ENCODE measurements at places on chromosomes 11 and 22.
A peak's percentile ranks its signal among the peaks of the same experiment; 100 is the strongest.

- DNase-seq = no peak
Observed at GRCh38 chr11:61183645-61184044, 19.7 kb upstream of the PGA3 start.

- DNase-seq = no peak
Observed at GRCh38 chr11:43747130-43747802, 66.7 kb downstream of the HSD17B12 start.

GRCh38 chr22:27992294-27993165 lies 73.5 kb upstream of the PITPNB start:
- no peak for DNase-seq

DNA sequence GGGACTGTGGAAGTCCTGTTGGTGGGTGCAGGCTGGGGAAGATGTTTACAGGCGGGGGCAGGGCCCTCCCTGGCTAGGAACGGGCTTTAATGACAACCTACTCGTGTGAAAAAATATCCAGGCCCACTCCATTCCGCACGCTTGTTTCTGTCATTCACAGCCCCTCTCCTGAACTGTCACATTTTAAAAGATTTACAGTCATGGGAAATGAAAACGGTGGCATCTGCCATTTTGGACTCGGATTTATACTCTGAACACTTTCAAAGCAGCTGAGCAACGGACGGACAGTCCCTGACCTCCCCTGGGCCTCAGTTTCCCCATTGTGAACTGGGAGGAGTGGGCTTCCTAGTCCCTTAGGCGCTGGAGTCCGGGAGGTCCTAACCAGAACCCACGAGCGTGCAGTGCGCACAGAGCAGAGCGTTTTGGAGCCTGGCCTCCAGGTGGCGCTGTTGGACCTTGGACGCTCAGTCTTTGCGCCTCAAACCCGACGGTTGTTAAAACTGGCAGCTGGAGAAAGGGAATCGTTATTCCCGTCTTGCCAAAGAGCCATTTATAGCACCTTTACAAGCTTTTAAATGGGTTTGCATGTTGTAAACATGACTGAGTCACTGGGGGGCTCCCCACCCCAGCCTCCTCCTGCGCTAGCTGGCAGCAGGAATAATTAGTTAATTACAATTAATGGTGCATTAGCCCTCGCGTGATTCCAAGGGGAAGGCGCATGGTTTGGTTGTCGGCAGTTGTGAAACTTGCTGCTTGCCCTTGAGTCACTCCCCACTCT lies 75.3 kb downstream of the FBLN1 start:
- peak; percentile 32 for DNase-seq

- no peak for DNase-seq
Observed at GRCh38 chr22:37971475-37972434, 12.6 kb downstream of the SOX10 start.

DNA sequence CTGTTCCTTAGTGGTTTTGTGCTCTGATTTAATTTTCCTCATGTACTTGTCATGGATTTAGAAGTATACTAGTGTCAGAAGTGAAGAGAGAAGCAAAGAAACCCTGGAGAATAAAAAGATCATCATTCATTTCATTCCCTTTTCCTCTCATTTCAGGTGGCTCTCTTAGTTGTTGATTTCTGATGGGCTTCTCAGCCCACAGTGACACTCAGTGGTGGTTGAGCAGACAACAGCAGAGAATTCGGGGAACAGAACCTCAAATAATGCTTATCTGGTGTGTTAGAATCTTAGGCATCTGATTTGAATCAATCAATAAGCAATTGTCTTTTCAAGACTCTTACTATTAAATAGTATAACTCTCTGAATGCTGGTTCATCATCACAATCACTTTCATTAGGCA lies 1289.4 kb downstream of the FAM181B start:
- DNase-seq = no peak

GRCh38 chr11:34224434-34224966 lies 119.1 kb downstream of the NAT10 start:
- no peak for DNase-seq

DNA sequence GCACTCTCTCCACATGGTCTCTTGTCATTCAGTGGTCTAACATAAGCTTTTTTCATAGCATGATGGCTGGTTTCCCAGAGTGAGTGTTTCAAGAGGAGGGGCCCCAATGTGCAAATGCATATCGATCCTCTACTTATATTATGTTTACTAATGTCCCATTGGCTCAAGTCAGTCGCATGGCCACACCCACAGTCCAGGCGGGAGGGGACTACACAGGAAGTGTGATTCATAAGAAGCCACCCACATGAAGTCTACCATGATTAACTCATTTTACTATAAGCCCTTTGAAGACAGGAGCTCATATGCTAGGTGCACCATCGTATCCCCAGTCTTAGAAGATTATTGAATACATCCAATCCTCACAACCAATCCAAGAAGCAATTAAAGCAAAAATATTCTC lies 89.5 kb upstream of the ISX start:
- no peak for DNase-seq

DNA sequence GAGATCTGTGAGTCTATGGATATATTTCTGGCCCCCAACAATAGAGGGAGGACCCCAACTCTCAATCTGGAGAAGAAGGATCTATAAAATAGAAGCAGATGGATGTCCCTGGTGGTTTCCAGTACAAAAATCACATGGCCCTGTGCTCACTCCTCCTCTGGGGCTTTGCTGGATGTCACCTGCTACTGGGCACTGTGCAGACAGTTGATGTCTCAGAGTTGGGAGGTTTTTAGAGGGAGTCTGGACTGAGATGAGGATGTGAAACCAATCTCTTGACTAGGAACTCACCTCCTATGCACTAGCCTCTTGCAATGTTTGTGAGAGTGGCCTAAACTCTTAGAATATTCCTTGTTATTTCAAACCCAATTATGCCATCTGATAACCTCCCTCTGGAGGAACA lies 107.2 kb downstream of the SCN3B start:
- no peak for DNase-seq

DNA sequence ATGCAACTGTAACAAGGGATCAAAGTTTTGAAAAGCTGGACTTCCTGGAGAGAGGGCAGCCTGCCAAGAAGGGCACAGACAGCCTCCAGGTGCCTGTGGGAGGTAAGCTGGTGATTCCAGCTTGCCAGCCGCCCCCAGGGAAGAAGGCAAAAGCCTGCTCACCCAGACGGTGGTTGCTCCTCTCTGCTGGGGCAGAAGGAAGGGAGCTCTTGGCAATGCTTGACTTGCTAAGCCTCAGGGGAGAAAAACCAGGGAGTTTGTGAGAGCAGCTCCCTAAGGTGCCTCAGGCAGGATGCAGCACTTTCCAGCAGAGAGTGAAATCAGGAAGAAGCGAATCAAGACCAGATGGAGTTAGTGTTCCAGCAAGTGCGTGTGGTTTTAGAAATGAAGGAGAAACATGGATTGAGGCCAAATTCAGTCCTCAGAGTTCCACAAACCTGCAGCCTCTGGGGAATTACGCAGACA lies 553.6 kb downstream of the BUD13 start:
- no peak for DNase-seq

- DNase-seq = no peak
Observed at GRCh38 chr11:66465373-66466224, 1.1 kb upstream of the PELI3 start.

DNA sequence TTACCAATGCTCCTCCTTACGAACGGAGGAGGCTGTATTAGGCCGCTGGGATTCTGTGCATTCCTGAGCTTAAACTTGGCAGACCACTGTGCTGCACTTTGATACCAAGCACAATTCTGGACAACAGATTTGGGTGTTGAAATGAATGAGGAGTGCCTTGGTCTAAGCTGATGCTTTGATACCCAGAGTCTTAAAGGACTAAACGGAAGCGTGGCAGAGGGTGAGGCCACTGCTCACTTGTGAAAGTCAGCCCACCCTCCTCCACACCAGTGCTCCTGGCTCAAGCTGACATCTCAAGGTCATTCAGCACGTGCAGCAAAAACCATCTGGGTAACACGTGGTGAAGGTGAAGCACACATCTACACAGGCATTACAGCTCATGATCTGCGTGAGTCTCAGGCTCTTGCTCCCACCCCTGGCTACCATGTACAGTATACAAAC lies 85.9 kb downstream of the MICAL3 start:
- no peak for DNase-seq

GRCh38 chr22:35330258-35330861 lies 30.7 kb downstream of the TOM1 start:
- DNase-seq = no peak

- DNase-seq = no peak
Observed at GRCh38 chr11:2709429-2709828, 9.6 kb upstream of the KCNQ1OT1 start.

GRCh38 chr11:33944693-33945424 lies 53.0 kb upstream of the LMO2 start:
- DNase-seq = no peak

- no peak for DNase-seq
Observed at GRCh38 chr22:20132686-20133246, 1.2 kb downstream of the ZDHHC8 start.

DNA sequence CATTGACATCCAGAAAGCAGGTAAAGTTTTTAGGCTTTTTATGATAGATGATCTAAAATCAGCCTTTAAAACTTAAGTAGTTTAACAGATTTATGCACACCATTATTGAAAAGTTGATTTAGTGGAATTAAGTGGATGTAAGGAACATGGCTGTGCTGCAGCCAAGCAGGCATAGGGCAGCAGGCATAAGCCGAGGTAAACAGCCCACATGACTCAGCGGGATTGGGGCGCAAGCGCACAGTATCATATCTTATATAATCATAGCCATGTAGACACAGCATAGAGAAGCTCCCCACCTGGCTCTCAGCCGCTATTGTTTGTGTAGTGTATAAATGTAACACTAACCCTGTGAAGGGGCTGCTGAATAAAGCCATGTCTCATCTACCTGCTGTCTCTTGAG lies 157.5 kb downstream of the WNT11 start:
- no peak for DNase-seq

DNA sequence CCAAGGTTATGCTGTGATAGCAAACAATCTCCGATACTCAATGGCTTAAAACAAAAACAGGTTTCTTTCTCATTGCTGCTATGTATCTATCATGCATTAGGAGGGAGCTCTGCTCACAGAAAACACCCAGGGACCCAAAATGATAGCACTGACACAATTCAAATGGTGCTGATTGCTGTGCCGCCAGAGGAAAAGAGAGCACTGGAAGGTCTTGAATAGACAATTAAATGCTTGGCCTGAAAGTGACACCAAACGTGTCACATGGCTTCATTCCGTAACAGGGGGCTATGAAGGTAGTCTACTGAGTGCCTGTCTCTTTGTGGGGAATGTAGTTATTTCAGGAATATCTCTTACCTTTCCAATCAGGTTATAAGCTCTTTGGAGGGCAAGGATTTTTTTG lies 94.2 kb downstream of the FAR1 start:
- no peak for DNase-seq

DNA sequence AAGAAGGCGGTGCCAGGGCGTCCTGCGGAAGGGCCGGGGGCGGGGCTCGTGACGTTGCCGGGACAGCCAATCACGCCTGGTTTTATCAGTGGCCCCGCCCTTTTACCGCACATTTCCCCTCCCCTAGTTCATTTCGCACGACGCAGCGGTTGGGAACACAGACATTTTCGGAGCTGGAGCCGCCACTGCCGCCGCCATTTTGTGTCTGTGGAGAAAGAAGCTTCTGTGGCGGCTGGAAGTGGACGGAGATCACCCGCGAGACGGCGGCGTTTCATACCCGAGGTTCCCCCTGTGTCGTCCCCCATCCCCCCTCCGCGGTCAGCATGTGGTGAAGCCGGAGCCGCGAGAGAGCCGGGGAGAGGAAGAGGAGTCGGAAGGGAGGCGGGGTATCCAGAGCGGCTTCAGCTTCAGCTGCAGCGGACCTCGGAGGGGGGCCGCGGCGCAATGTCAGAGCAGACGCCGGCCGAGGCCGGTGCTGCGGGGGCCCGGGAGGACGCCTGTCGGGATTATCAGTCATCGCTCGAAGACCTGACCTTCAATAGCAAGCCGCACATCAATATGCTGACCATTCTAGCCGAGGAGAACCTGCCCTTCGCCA lies at the start of gene PCF11:
Gene PCF11 (plus strand): TSS at position 136 of the 598 bp plus-strand sequence. CDS start 309 bp downstream, at position 445.
- no peak for DNase-seq

- no peak for DNase-seq
Observed at GRCh38 chr11:10693509-10694081, at the start of gene IRAG1. TSS of gene IRAG1 (minus strand) at chr11:10693755. CDS start at chr11:10693602, 153 bp downstream.

- no peak for DNase-seq
Observed at GRCh38 chr11:84905411-84905810, 721.7 kb downstream of the DLG2 start.

- no peak for DNase-seq
Observed at GRCh38 chr11:67532889-67533288, 9.6 kb upstream of the CABP2 start.

DNA sequence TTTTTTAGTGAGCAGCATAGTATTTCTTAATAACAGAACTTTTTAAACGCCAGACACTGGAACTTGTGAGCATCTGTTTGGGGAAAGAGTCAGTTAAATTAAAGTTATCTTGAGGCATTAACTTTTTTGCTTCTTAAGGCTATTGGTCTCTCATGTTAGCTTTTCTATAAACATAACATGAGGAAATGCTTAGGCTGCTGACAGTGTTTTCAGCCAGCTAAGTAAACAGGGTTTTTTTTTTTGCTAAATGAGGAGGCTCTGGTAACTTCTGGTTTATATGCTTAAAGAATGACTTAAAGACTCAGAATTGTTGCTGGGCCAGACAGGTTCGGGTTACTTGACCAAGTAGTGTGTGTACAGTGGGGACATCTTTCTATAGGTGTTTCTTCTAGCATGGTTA lies 95.8 kb upstream of the ALKBH3 start:
- no peak for DNase-seq

GRCh38 chr11:35794850-35795249 lies 132.3 kb downstream of the TRIM44 start:
- DNase-seq = no peak

DNA sequence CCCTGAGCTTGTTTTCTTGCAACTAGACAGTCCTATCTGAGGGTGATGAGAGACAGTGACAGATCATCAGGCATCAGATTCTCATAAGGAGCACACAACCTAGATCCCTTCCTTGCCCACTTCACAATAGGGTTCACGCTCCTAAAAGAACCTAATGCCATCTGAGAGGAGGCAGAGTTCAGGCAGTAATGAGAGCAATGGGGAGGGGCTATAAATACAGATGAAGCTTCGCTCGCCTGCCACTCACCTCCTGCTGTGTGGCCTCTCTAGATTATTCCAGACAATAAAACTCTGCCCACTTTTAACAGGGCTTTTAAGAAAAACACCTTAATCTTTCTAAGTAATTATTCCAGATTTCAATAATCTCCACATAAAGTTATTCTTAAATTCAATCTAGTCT lies 43.9 kb upstream of the PAK1 start:
- DNase-seq = no peak

DNA sequence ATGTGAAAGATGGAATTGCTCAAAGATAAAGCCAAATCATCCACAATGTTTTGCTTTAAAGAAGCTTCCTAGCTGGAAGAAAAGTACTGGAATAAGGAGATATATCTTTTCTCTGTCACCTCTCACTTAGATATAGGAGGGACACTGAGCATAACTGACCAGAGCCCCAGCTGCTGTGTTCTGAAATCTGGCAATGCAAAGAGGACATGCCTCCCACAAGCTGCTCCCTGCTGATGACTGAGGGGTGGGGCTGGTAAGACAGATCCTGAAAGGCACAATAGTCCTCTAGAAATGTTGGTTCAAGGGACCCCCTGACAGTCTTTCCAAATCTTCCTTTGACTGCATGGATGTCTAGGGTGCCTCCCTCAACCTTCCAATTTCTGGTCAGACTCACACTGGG lies 67.0 kb downstream of the SC5D start:
- no peak for DNase-seq

- no peak for DNase-seq
Observed at GRCh38 chr22:20745119-20745518, 28.8 kb upstream of the SERPIND1 start.

GRCh38 chr11:88050247-88050646 lies 125.0 kb downstream of the RAB38 start:
- no peak for DNase-seq

Measured in NCI-H774 (cell line).